ENCODE measurements at places on chromosomes 3 and 15.

DNA sequence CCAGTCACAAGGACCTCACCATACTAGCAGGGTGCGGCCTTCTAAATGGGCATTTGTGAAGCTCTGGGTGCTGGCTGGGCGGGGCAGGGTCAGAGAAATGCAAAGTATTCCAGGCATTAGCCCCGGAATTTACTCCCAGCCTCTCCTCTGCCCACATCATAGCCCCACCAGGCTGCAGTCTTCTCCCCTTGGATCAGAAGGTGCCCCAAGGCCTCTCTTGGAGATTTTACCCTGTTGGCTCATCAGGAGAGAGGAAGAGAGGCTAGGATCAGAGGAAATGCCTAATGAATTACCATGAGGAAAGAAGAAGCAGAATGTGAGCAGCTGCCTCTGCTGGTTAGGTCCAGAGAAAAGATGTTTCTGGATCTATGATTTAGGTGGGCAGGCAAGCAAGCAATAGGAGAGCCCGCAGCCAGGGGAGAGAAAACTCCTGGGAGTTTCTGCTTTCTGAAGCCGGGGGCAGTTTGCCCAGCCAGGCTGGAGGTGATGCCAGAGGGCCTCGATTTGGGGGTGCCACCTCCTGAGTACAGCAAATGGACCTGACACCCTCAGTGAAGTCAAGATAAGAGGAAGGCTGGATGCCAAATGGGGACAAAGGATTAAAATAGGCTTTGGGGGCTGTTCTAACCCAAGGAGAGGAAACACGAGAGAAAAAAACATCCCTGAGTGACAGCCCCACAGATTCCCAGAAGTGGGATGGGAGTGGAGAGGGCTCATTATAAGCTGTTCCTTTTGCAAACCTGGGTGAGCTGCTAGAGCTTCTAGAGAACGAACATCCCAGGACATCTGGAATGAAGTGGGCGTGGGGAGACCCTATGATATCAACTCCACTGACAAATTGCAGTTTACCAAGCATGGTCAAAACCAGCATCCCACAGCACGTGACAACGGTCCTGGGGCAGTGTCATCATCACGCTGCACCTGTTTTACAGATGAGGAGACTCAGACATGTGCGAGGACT is 65.4 kb downstream of the BDH1 start:
- DNase-seq, result no peak

DNA sequence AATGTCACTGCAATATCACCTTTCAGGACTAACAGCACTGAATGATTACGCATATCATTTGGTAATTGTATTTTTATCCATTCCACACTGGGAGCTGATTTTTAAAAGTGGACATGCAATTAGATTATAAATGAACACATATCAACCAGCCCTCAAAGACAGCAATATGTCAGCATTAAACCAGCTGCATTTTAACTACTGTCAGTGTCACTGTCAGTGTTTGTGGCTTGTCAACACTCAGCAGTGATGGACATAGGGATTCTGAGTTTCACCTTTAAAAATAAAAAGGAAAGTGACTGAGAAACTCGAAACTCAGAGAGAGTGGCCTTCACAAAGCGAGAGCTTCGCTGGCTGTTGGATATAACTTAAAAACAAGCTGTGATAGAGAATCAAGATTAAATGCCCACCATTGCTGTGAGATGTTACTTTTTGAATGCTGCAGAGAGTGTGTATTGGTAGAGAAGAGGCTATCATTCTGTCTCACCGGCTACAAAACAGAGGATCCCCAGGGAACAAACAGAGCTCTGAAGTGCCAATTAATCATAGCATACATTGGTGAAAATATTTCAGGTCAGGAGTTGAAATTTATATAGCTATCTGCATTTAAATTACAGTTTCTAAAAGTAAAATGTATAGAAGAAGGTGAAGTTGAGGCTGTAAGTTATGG is 635.8 kb downstream of the SQOR start:
- DNase-seq, result no peak

GRCh38 chr3:144652573-144652972 is 681.0 kb downstream of the DIPK2A start:
- no peak for DNase-seq

- DNase-seq, result peak; percentile 33
These were observed 72.3 kb downstream of the CORO2B start for GRCh38 chr15:68650901-68651709.

- no peak for DNase-seq
These were observed 65.9 kb upstream of the ARHGEF3 start for GRCh38 chr3:56867671-56868070.

GRCh38 chr15:60838206-60838605 is 359.3 kb upstream of the ICE2 start:
- no peak for DNase-seq

GRCh38 chr3:151852074-151852811 is 21.2 kb upstream of the SUCNR1 start:
- no peak for DNase-seq

All from stimulated activated CD4-positive, alpha-beta T cell treated with anti-CD3 and anti-CD28 coated beads, TNF-alpha, amount 100 ng/mL, for 1 hour (primary cell).